ENCODE measurements at places on chromosomes 6 and 20.

- peak; percentile 29 for DNase-seq
Observed at GRCh38 chr20:20594171-20594530, 118.3 kb downstream of the RALGAPA2 start.

GRCh38 chr20:58407966-58408557, 19.0 kb downstream of the VAPB start:
- peak; percentile 15 for DNase-seq

GRCh38 chr20:10610251-10610650, 63.5 kb downstream of the JAG1 start:
- no peak for DNase-seq

DNA sequence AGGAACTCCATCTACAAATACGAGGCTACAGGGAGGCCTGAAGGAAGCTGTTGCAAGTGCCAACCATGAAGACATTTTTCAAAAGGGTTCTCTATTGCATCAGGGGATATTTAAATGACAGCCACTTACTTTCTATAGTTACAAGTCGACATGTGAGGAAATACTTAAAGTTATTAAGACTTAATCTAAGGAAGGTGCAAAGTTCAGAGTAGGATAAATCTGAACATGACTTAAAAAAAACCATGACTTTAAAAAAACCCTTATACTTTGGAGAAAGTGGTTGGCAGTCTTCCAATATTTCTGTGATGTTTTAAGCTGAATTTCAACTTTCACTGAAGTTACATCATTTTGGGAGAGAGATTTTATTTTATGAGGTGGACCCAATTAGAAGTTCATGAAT, 56.3 kb upstream of the EMILIN3 start:
- no peak for DNase-seq

GRCh38 chr6:137341681-137342195, 122.6 kb upstream of the IFNGR1 start:
- peak; percentile 97 for DNase-seq

DNA sequence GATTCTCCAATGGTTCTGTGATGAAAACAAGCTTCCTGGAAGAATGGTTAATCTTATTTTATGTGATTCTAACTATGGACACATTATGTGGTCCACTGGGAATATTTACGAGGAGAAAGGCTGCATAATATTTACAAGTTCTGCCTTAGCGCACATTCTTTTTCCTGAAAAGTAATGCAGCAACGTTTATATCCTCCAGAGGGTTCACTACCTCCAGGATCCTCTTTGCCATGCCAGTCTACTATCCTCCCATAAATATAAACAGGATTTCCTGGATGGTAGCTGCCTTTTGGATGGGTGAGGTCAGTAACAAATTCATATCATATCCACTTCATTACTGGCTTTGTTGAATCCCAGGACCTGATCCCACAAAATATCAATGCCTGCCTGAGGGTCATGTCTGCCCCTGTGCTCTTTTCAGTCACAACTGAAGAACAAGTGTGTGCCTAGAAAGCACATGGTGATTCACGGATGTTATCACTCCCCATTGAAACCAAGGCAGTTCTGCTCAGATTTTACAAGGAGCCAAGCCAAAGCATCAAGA, 30.4 kb downstream of the ADGRF5 start:
- no peak for DNase-seq

DNA sequence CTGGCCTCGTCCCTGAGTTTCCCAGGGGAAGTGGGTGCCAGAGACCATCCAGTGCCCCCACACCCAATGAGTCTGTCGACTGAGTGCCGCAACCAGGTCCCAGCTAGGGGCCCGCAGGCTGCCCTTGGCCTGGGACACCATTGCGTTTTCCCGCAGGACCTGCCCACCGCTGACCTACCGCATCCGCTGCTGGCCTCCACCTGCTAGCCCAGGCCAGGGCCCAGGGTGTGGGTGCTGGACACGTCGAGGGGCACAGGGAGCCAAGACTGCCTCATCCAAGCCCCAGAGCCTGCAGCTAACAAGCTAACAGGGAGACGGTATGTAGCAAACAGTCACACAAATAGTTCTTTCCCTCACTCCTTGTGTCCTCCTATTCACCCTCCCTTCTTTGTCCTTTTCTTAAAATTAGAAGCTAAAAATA, 97.7 kb downstream of the TMEM242 start:
- DNase-seq, result no peak

GRCh38 chr20:34403908-34404307, 40.8 kb downstream of the ITCH start:
- no peak for DNase-seq

DNA sequence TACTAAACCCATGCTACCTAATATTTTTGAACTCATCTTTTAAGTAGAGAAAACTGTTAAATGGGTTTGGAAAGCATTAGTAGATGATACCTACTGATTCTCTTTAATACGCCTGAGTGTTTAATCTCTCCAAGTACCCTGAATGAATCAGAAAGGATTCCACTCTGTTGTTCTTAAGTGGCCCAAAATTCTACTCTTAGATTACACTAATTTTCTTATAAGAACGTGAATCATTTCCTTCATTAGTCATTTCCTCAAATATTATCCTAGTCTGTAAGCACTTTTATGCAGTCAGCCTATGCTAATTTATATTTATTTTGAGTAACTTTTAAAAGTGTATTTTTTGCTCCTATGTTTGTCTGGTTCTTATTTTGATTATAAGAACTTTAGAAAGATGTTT, 380.0 kb downstream of the BTBD9 start:
- DNase-seq, result peak; percentile 36

GRCh38 chr6:37713529-37714119, 15.9 kb upstream of the MDGA1 start:
- peak; percentile 23 for DNase-seq

DNA sequence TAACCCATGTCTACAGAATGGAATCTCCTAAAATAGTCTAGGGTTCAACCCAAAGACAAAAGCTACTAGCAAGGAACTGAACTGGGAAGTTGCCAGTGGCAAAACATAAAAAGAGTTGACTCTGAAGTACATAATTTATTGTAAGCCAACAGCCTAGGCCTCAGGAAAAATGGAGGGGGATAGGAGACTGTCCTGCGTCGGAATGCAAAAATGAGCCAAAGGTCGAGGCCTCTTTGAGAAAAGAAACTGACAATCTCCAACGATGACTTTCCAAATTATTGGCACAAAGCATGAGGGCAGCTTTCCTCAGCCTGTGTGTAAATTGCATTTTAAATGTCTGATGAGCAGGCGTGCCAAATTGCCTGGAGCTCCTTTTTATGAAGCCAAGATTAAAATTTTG, 2.1 kb downstream of the COL12A1 start:
- peak; percentile 72 for DNase-seq
